Right forelimb (tissue), 1 donor: ENCODE measurements at places on chromosomes 5 and 9.

DNA sequence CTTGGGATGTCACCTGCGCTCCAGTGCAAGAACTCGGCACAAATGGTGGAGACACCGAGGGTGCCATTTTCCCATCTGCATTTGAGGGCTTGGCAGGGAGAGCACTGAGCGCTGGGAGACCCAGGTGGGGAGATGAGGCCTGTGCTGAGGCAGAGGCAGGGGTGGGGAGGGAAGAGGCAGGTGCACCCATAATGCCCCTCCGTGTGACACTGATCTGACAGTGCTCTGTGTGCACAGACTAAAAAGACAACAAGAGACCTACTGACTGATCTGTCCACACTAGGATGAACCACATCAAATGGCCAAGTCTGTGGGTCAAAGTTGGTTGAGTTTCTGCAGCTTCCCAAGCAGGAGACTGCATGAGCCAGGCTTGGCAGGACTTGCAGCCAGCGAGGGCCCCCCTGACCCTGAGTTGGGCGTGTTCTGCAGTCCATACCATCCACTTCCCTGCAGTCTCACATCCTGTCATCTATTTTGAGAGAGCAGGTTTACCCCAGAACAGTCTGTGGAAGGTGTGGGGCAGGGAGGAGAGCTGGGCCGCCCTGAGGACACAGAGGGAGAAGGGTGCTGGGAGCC, 41.9 kb downstream of the NEK6 start:
- DNase-seq: no peak

- DNase-seq: no peak
Observed at GRCh38 chr9:2083479-2083878, 68.3 kb downstream of the SMARCA2 start.

DNA sequence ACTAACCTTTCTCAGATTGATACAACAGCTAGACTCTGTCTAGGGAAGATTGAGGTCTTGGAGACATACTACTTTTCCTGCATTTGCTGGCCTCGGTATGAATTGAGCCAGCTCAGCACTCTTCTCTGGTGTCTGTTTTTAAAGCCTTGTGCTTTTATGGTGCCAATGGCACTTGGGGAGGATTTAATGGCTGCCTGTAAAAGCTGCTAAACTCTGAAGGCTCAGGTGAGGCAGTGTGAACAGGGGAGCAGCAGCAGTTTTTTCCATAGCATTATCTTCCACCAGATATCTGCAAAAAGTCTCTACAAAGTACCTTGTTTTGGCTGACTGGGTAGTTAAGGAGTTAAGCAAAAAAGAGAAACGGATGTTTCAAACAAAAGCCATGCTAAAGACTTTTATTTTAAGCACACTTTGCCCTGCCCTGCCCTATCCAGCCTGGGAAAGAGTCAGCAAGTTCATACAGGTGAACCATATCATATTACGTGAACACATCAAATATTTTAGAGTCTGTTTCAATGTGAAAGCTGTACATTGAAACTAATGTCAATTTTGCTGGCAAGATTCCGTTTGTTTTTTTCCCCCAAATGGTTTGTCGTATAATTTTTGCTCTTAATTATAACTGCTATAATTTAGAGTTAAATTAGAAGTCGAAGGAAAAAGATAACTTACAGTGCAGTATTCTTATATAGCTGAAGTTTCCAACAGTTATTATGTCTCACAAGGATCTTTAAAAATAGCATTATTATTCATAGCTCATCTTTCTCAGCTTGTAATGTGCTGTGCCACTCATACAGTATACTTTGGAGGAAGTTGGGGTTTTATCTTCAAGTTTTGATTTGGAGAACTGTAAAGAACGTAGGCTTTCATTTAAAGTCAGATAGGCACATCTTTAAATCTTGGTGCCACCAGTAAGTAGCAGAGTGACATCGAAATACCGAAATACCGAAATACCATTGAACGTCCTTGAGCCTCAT, 424.1 kb upstream of the CD180 start:
- DNase-seq: no peak

- DNase-seq: no peak
Observed at GRCh38 chr9:112809351-112809848, 58.8 kb downstream of the SNX30 start.

GRCh38 chr5:18653216-18653752, 1019.0 kb downstream of the TAF11L14 start:
- no peak for DNase-seq

DNA sequence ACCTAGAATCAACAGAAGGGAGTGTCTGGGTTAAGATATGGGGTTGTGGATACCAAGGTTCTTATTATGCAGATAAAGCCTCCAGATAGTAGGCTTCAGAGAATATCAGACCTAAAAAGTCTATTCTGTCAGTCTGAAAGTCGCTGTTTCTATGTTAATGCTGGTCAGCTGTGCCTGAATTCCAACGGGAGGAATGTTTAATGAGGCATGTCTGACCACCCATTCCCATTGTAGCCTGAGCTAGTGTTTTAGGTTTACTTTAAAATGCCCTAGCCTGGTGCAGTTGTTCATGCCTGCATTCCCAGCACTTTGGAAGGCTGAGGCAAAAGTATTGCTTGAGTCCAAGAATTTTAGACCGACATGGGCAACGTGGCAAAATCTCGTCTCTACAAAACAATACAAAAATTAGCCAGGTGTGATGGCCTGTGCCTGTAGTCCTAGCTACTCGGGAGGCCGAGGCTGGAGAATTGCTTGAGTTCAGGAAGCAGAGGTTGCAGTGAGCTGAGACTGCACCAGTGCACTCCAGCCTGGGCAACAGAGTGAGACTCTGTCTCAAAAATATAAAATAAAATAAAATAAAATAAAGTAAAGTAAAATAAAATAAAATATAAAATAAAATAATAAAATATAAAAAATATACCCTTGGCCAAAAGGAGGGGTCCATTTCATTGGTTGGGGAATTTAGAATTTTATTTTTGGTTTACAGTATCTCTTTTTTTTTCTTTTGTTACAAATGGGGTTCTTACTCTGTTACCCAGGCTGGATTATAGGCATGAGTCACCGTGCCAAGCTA, 7.8 kb upstream of the SOX30 start:
- DNase-seq: no peak
